Activated CD4-positive, alpha-beta T cell treated with anti-CD3 and anti-CD28 coated beads, Interleukin-2, amount 10 ng/mL, durations not matched to agents 24 days and 14 days (primary cell): ENCODE measurements at places on chromosomes 2 and 18.

GRCh38 chr2:185035906-185036305 lies 437.6 kb downstream of the ZNF804A start:
- no peak for DNase-seq

GRCh38 chr2:188303363-188304031 lies 11.8 kb downstream of the GULP1 start:
- no peak for DNase-seq

DNA sequence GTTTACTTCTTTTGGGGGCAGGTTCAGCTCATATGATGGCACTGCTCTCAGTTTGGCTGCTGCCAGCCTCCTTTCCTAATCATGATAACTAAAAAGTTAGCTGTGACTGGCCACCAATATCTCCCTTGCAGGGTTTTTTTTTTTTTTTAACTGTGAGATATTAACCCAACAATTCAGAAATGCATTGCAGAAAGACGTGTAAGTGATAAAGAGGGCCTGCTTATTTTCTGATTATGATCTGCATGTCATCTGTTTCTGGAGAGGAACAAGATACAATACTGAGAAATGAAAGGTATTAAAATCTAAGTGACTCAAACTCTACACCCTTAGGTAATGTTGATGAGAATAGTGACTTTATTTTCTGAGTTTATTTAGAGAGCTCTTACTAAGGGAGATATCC lies 905.6 kb downstream of the SOCS6 start:
- no peak for DNase-seq

- peak; percentile 52 for DNase-seq
These were observed 23.7 kb upstream of the MSGN1 start for GRCh38 chr2:17792515-17792914.

DNA sequence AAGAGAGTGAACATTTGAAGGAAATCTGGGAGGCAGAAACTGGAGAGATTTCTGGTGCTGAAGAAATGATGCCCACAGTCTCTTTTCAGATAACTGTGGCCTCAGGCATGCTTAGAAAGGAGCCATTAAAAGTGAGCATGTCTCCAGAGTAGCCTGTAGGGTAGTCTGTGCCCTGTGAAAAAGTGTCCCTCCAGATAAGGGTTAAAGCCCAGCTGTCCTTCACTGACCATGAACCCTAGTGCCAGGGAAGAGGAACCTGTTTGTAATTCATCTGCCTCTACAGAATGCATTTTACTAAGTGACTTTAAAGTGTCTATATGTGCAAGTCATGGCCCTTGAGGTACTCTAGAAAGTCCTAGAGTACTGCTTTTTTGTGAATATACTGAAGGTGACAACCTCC lies 30.5 kb upstream of the EHBP1 start:
- DNase-seq: no peak

GRCh38 chr2:230986520-230987136 lies 9.3 kb upstream of the SPATA3 start:
- DNase-seq: peak; percentile 56

DNA sequence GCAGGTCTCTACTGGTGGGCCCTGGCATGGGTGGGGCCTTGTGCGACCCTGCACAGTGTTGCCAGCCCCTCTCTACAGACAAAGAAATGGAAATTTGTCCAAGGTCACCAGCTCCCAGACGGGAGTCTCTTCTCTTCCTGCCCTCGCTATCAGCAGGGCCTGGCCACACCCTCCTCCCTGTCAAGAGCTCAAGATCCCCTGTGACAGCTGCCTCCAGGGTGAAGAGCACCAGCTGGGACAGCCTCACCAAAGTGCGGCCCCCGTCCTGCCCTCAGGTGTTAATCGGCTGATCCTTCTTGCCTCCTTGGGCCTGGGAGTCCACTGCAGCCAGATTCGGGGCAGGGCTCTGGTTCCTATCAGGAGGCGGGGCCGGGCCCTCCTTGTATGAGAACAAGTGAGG lies 259.1 kb downstream of the TWIST2 start:
- DNase-seq: no peak

- peak; percentile 42 for DNase-seq
These were observed 104.1 kb upstream of the OTOS start for GRCh38 chr2:240244543-240244942.

GRCh38 chr2:120626566-120626965 lies 109.1 kb upstream of the GLI2 start:
- DNase-seq: no peak

DNA sequence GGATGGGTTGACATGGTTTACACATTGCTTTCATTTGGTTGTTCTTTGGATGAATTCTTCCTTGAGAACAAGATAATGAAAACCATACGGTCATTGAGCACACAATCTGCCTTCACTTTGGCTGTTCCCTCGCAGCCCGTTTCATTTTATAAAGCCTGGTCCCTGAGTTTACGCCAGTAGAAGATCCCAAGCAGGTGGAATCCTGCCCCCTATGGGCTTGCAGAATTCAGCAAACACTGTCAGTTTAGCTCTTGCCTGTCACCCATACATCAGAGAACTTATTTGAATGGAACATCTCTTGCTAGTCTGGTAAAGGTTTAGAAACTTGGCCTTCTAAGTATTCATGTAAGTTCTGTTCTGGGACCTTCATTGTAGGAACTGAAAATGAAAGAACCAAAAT lies 666.4 kb upstream of the ZEB2 start:
- no peak for DNase-seq

- DNase-seq: no peak
These were observed 74.7 kb upstream of the PTPRM start for GRCh38 chr18:7492385-7492784.

DNA sequence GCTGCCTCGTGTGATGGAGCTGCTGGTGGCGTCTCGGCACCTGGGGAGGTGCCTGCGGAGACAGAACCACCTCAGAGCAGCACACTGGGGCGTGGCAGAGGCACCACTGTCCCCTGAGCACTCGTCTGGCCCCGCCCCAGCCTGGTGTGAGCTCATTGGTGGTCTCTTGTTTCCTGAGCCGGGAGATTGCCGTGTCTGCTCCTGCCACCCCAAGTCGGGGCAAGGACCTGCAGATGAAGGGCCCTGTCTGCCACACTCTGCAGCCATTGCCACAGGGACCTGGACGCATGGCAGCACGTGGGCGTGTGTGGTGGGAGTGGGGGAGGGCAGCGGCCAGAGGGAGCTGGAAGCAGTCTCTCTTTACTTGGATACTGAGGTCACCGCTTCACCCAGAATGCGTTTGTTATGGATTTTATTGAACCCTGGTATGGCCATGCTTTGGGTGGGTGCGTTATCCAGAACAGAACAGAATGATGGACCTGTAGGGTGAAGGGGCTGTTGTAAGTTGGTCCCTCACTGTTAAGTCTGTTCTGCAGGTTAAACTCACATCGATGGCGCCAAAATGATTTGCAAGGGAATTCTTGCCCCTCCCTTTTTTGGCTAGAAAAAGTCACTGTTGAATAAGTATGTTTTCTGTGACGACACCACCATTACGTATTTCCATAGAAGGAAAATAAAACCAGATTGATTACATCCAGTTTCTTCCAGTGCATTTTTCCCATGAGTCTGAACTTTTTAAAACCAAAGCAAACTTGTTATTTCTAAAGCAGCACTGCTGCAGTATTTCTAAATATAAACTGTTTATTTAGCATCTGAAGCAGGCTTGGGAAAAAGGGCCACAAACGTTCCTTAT lies 92.0 kb downstream of the USP40 start:
- no peak for DNase-seq

DNA sequence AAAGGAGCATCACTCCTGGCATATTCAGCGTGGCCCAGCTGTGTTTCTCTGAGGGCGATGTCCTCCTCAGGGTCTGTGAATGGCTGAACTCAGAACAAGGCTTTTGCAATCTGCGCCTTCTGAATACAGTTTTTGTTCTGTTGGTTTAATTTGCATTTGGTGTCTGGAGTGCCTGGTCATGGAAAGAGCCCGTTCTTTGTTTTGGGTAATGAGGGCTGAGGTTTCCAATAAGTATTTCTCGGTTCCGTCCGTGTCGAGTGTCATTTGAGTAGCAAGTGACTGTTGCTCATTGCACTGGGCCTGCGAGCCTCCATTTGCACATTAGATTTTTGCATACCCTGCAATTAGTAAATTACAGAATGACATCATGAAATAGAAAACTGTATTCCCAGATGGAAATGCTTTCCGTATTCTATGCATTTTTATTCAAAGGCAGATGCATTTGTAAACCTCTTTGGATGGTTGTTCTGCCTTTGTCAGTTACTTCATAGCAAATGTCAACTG lies 57.3 kb downstream of the NEDD4L start:
- no peak for DNase-seq

GRCh38 chr2:52976143-52976949 lies 791.3 kb upstream of the CHAC2 start:
- DNase-seq: no peak

- DNase-seq: no peak
These were observed 548.2 kb downstream of the CBLN2 start for GRCh38 chr18:71995904-71996465.

- no peak for DNase-seq
These were observed 7.7 kb downstream of the SH3YL1 start for GRCh38 chr2:256094-256493.

GRCh38 chr2:232350804-232351685 lies 27.5 kb upstream of the ALPP start:
- no peak for DNase-seq

DNA sequence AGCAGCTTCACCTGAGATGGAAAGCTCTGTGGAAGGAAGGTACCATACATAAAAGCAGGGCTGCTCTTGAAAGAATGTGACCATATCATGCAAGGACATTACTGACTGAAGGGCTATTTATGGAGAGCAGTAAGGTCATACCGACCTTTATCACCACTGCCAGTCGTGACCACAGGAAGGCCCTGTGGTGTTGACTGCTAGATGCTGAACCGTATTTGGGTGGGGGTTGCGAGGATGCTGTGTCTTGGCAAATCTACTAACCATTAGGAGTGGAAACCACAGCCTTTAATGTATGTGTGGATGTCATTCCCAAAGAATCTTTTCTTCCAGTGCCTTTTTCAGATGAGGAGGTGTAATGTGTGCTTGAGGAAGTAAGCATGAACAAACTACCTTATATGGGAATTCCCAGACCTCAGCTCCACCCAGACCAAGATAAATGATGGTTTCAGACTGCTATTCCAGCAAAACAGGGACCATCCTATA lies 60.8 kb downstream of the LIMS1 start:
- peak; percentile 62 for DNase-seq

DNA sequence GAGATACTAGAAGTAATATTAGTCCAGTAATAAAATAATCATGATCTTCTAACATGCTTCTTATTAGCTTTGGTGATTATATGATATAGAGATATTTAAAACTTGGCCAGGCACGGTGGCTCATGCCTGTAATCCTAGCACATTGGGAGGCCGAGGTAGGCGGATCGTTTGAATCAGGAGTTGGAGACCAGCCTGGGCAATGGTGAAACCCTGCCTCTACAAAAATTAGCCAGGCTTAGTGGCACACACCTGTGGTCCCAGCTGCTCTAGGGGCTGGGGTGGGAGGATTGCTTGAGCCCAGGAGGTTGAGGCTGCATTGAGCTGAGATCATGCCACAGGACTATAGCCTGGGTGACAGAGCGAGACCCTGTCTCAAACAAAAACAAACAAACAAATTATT lies 87.0 kb downstream of the WDR7 start:
- DNase-seq: no peak

DNA sequence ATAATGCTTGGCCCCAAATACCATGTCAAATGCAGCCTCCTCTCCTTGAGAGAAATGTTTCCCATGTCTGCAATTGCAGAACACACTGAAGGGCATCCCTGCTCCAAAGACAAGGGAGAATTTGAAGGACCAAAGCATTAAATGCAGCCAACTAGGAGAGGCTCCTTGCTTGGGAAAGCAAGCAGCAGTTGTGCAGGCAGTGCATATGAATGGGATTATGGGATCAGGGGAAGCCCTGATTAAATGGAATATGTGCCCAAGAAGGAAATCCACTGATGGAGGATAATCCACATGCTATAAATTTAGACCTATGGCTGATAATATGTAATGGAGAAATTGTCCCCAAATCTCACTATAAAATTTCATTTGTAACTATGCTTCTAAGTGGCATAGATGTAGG lies 116.1 kb downstream of the NCKAP5 start:
- DNase-seq: no peak

DNA sequence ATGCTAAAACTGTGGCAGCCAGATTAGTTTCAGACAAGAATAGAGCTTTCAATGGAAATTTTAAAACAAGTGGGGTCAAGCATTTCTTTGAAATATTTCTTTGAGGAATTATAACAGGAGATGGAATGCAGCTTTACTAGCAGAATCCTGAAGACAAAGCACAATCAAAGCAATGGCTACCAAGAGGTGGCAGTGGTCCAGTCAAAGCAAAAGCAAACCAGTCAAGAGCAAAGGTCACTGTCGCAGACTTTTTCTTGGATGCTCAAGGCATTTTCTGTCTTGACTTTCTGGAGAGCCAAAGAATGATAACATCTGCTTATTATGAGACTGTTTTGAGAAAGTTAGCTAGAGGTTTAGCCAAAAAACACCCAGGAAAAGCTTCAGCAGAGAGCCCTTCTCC lies 351.2 kb upstream of the DLGAP1 start:
- no peak for DNase-seq

DNA sequence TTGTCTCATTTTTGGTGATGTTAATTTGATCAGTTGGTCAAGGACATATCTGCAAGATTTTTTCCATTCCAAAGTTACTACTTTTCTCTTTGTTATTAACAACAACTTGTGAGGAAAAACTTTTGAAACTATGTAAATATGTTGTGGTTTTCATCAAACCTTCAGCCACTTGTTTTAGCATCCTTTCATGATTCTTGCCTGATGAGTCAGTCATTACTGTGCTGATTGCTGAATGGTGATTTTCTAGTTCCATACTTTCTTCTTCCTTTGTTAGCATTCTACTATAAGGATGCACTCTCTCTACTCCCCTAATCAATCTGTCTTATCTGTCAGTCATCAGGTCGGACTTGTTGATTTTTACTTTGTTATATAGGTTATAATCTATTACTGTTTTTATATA lies 10.9 kb downstream of the TMEM87B start:
- no peak for DNase-seq

- no peak for DNase-seq
These were observed 96.7 kb downstream of the SLC5A7 start for GRCh38 chr2:108082978-108083377.

- no peak for DNase-seq
These were observed 85.5 kb downstream of the SCN1A start for GRCh38 chr2:166042356-166042755.

DNA sequence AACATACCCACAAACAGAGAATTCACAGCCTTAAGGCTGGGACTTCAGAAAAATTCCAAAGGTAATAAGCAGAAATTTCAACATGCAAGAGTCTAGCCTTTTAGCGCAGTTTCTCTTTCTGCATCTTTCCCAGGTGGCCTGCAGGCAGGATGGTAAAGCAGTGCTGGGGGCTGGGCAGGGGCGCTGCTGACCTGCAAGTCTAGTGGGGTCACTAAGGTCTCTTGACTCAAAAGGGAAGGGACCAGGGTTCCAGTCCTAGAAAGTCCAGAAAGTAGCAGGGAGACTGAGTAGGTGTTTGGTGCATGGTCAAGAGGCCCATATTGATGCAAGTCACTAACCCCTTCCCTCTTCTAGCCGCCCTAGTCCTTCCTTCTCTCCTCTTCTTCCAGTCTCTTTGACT lies 169.2 kb downstream of the TGIF1 start:
- no peak for DNase-seq

- DNase-seq: no peak
These were observed 456 bp upstream of the NFATC1 start for GRCh38 chr18:79395308-79395640.
